ENCODE measurements at places on chromosomes 13 and 19.

DNA sequence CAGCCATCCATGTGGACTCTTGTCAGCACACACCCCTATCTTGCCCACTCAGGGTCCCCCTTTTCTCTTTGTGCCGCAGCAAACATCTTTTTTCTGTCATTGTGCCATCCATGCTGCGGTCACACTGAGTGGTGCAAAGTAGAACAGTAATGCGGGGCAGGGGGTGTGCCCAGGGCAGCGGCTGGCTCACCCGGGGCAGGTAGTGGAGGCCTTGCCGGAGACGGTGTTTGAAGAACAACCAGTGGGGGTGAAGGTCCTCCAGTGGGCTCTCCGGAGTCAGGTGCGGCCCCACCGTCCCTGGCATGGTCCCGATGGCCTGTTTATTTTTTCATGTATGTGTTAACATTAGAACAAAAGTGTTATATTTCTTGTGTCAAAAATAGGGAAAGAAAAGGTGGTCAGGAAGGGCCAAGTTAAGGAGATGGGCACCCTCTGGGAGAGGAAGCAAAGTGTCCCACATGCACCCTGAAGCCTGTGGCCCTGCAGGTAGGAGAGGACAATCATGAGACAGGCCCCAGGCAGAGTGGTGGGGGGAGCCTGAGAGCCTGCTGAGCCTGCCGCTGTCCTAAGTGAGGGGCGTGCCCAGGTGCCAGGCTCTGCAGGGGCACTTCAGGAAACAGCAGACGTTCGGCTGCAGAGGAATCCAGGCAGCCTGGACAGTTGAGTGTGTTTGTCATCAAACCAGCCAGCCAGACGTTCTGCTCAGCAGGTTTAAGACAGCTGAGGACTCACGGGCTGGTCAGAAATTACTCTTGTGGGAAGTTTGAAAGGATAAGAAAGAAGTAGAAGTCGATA lies 12.3 kb downstream of the TSSK6 start:
- DNase-seq: no peak

- no peak for DNase-seq
These were observed 104.4 kb upstream of the CSNK1A1L start for GRCh38 chr13:37209621-37210580.

- peak; percentile 16 for DNase-seq
These were observed 188.2 kb upstream of the RFC3 start for GRCh38 chr13:33629605-33630360.

DNA sequence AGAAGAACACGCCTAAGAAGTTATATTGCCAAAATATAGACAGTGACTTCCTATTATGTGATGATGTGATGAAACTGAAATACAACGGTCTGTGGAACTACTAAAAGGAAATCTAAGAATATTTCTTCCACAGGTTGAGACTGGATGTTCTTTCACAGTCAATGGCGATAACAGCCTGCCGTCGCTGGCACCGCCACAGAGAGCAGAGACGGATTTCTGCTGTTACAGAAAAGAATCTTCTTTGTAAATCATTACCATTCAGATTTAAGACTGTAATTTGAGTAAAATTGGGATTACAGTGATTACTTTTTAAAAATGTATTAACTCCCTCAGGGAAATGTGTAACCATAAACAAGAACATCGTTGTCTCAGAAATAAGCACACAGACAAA lies 100.8 kb downstream of the TUBGCP3 start:
- no peak for DNase-seq

DNA sequence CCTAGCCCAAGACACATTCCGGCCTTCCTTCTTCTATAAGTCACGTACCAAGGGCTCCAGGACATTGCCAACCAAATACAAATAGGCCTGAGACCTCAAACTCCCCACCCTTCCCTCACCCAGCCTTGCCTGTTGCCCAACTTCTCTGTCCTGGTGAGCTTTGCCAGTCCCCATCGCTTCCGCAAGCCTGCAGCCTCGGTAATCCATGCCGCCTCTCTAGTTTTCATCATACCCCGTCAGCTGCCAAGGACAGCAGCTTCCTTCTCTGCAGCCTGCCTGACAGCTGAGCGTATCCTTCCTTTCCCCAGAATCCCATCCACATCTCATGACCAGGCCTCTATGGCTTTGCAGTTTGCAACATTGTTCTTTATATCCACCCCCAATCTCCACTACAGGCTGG lies 36.6 kb upstream of the POMP start:
- no peak for DNase-seq

DNA sequence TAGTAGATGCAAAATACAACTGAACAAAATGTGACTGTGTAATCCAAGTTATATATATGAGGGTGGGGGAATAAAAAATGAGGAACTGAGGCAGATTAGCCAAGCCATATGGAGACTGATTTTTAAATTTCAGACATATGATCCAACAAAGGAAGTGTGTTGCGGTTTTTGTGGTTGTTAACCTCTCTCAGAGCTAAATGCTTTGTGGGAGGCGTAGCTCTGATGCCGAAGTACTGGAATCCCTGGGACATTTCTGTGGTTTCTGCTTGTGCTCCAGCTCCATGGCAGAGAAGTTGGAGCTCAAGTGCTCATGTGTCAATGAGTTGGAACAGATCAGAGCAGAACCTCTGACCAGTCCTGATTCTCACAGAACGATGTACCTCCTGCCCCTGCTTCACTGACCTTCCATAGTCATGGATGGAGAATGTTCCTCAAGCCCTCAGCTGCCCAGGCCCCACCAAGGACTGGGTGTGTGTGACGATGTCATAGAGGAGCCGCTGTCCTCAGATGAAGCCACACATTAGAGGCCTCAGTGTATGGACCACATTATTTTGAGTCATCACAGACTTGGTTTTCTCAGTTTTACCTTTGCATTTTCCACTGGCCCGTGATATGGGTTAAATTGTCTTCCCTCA lies 107.6 kb downstream of the SOX1 start:
- no peak for DNase-seq

DNA sequence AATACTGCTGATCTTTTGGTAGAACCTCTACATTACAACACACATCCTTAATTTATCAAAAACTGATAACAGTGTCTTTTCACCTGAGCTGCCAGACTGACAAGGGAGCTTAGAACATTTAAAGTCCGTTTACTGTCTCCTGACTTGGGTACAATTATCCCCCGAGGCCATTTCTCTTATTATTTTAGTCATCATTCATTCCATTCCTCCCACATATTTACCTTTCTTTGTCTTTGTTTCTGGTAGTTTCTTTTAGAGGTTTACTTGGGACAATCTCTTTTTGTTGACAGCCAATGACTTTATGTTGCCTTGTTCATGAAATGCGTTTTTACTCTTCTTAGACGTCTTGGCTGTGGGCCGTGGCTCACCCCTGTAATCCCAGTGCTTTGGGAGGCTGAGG lies 186.9 kb downstream of the PCCA start:
- no peak for DNase-seq

DNA sequence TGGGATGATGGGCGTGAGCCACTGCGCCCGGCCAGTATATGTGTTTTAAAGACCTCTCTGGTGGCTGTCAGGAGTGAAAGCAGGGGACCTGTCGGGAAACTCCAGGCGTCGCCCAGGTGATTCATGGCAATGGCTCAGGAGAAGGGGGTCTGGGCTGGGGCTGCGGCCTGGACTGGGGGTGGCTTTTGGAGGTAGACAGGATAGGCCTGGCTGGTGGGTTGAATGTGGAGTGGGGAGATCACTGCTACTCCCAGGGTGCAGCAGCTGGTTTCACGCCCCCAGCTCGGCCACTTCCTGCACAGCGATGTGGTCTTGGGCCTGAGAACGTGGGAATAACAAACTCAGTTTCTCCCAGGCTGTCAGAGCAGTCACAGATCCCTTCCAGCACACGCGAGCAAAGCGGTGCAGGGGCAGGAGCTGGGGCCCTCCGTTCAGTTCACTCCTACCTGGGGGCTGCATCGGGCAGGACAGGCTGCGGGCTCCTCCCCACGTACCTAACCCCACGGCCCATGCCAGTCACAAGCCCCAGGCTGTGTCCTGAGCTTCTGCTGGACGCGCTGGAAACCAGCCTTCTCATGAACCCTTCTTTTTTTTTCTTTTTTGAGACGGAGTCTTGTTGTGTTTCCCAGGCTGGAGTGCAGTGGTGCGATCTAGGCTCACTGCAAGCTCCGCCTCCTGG lies 18.9 kb downstream of the KDM4B start:
- no peak for DNase-seq
